CD8-positive, alpha-beta memory T cell (primary cell): ENCODE measurements at places on chromosomes 1 and 21.

DNA sequence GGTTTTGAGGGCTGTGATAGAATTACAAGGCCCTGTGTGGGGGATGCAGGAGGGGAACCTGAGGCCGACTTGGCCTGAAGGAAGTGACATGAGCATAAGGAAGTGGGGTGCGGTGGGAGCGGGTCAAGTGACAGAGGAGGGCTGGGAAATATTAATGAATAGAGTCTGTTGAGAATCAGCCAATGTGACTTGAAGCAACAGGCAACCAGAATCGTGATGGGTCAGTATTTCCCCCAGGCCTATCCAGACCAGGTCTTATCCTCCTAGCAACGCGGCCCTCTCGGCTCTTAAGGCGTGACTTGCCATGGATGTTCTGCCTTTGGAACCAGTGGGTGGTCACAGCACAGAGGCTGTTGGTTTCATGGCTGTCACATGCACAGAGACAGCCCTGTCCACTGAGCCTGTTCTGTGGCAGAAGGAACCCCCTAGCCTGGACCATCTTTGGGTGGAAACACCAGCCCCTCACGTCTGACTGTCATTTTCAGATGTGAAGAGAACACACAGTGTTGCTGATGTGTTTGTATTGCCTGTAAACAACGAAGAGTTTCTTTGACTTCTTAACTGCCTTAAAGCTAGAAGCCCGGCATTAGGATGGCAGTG lies 468.8 kb downstream of the CAMTA1 start:
- no peak for DNase-seq

DNA sequence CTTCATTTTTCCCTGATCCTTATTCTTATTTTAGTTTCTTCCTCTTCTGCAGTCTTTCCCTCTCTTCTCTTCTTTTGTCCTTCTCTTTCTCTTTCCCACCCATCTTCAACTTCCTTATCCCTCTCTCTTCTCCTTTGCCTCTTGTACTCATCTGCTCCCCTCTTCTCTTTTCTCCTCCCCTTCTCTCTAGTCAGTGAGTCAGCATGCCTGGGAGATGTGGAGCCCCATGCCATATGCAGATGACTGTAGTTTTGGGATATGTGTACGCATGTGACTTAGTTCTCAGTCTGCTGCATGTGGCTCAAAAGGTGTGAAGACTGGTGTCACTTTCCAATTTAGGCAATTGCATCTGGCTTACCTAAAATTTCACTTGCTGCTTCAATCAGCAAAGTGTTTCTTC lies 10.4 kb downstream of the DNAJC6 start:
- no peak for DNase-seq

DNA sequence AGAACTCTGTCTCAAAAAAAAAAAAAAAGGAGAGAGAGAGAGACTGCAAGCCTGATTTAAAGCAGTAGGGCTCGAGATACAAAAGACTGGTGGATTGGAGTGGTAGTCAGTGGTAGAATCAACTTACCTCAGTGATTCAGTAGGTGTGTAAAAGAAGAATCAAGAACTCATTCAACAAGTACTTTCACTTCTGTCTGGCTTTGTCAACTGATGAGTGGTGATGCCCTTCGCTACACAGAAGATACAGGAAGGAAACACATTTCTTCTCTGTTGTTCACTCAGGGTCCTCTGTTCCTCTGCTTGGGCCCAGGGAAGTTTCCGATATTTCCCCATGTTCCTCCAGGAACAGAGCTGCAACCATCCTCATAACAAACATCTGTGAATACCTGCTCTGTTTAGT lies 68.6 kb upstream of the COG2 start:
- DNase-seq, result no peak

- no peak for DNase-seq
These were observed 98.3 kb downstream of the CD58 start for GRCh38 chr1:116472431-116472961.

DNA sequence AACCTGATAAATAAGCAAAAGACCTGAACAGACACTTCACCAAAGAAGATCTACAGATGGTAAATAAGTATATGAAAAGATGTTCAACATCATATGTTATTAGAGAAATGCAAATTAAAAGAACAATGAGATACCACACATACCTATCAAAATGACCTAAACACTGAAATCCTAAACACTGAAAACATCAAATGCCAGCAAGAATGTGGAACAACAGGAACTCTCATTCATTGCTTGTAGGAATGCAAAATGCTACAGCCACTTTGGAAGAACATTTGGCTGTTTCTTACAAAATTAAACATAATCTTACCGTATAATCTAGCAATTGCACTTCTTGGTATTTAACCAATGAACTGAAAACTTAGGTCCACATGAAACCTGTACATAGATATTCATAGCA lies 14.9 kb upstream of the PIGK start:
- no peak for DNase-seq

- no peak for DNase-seq
These were observed 25.9 kb downstream of the ITSN1 start for GRCh38 chr21:33668180-33668579.

- DNase-seq, result no peak
These were observed 118.8 kb downstream of the CCDC185 start for GRCh38 chr1:223512057-223512456.

DNA sequence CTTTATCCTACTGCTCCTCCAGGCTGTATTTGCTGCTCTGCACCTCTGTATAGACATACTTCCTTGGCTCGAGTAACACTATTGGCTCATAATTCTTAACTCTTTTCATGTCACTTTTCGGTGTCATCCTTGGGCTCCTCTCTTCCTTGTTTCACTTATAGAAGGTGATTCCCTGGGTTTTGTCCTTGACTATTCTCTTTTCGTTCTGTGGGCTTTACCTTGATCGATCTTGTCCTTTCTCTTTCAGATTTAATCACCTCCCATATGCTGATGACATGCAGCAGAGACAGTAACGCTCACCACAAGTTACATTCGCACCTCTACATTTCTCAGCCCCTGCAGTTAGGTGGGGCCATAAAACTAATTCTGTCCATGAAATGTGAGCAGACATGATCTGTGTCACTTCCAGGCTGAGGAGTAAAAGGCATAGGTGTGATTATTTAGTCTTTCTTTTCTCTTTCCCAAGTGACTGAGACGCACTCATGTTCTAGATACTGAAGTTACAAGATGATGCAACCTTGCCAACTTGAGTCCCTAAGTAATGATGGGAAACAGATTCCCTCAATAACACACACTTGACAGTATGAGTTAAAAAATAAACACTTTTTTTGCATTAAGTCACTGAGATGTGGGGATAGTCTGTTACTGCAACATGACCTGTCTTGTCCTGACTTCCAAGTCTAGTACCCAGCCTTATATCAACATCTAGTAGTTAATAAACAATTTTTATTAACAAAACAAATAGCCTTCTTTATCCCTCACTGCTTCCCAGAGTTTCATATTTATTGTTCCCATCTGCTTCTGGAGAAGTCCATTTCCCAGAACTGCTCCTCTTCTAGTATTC lies 49.9 kb upstream of the HAO2 start:
- DNase-seq, result no peak

DNA sequence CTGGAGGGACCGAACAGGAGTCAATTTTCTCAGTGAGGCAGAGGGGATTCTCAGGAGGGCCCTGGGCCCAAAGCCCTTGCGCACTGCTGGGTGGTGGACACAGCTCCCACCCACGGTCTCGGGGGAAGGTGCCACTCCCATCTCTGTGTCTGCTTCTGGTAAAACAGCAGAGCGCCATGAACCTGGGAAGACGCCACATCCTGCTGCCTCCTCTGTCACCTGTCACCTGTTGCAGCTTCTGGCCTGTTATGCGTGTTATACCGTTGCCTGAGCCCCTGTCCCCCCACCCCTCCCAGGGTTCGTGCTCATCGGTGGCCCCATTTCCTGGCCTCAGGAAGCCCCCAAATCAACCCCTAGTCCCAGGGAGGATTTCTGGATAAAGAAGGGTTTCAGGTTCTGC lies 125.8 kb upstream of the AJAP1 start:
- DNase-seq, result no peak

- DNase-seq, result no peak
These were observed 86.2 kb downstream of the SLC66A1 start for GRCh38 chr1:19398309-19398760.

DNA sequence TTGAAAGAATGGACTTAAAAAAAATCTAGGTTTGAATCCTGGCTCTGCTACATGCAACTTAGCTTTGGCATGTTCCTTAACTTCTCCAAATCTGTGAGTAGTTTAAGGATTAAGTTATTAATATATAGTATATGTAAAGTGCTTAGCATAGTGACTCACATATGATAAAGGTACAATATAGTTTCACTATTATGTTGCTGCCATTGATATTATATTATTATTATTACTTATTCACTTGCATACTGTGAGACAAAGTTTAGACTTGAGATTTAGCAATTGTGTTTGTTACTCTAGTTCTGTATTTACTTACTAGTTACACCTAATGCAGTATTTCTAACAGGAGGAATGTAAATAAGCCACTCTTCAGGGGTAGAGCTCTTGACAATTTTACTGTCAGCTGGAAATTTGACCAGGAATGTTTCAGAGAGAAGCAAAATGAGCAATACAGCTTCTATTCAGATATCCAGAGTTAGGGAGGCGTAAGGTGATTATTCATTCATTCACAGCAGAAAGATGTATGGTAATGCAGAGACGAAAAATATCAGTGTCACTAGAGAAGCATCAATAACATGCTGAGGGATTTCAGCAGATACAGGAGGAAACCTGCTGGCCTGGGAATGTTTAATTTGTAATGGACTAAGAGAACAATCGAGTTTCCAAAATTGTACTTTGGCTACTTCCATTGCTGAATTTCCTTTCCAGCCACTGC lies 25.5 kb downstream of the RGS7 start:
- no peak for DNase-seq

- no peak for DNase-seq
These were observed 57.2 kb downstream of the TOR1AIP2 start for GRCh38 chr1:179820226-179820970.

- no peak for DNase-seq
These were observed 447.5 kb downstream of the NEGR1 start for GRCh38 chr1:71834601-71835441.

DNA sequence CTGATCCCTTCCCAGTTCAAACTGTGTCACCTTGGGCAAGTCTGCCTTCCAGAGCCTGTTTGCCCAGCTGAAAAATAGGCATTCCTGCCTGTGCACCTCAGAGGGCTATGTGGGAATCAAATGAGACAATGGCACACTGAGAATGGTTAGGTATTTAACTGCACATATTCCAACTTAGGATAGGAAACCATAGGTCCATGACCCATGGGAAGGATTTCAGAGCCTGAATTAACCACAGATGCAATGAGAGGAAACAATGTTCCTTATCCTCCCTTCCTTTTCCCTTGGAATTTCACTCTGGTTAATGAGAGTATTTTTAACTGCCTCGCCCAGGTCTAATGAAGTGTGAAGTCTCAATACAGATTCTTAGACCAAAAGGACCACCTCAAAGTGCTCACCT lies 12.7 kb downstream of the PAFAH2 start:
- DNase-seq, result no peak

DNA sequence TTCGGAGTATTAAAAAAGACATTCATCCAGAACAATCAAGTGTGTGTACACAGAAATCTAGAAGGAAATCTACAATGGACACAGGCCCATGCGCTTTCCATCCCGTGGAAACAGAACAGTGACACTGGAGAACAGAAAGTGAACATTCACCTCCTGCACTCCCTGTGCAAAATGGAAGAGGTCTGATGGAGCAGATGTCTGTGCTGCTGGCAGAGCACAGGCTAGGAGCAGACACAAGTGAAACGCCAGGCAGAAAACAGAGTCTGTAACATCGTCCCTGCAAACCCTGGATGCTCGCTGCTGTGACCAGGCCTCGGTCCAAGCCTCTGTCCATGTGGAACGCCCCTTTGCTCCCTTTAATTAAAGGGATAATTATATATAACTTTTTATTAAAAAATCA lies 36.1 kb downstream of the SLC45A1 start:
- DNase-seq, result no peak

- no peak for DNase-seq
These were observed 6.3 kb downstream of the MAST2 start for GRCh38 chr1:45809761-45810160.

GRCh38 chr1:57024855-57025254 lies 59.0 kb upstream of the C8B start:
- DNase-seq, result no peak

- DNase-seq, result no peak
These were observed 94.0 kb upstream of the VAMP3 start for GRCh38 chr1:7677111-7677510.

GRCh38 chr1:242011894-242012660 lies 13.2 kb upstream of the MAP1LC3C start:
- no peak for DNase-seq

GRCh38 chr1:98369463-98369862 lies 292.1 kb upstream of the SNX7 start:
- no peak for DNase-seq

DNA sequence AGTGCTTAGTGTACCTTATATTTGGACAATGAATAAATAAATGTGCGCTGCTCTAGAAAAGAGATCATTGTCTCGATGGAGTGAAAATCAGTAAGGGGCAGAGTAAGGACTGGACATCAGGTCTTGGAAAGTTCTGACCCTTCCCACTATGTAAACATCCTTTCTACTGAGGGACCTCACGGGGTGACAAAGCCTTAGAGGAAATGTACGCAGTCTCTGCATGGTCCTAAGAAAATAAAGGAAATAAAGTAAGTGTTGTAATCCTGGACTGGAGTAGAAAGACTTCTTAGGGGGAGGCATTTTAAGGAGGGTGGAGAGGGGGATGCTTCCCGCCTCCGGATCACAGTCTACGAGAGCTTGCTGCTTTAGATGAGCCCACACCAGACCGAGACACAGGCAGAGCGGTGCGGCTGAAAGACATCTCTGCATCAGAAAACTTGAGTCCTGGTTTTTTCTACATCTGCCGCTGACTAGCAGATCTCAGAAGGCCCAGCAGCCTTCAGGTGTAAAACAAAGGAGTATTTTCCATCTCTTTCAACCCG lies 22.3 kb upstream of the GPR137B start:
- DNase-seq, result no peak

DNA sequence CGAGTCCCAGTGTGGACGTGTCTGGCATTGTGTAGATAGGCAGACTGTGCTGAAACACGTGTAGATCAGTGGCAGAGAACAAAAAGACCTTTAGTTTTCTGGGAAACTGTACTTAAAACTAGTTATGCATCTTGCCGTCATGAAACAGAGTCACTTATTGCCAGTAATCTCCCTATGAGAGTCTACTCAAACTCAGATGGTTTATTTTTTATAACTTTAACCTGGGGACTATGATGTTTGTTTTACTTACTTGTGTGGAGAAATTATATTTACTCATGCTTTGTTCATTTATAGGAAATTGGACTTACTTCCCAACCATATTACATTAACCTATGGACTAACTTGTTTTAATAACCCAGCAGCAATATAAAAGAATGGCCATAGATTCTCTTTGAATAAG lies 54.1 kb upstream of the ABCG1 start:
- DNase-seq, result no peak
